ENCODE measurements at places on chromosomes 12 and 14.

GRCh38 chr12:106819991-106820390 lies 45.5 kb downstream of the RIC8B start:
- DNase-seq, result no peak

GRCh38 chr12:95851606-95852005 lies 7.1 kb upstream of the SNRPF start:
- no peak for DNase-seq

DNA sequence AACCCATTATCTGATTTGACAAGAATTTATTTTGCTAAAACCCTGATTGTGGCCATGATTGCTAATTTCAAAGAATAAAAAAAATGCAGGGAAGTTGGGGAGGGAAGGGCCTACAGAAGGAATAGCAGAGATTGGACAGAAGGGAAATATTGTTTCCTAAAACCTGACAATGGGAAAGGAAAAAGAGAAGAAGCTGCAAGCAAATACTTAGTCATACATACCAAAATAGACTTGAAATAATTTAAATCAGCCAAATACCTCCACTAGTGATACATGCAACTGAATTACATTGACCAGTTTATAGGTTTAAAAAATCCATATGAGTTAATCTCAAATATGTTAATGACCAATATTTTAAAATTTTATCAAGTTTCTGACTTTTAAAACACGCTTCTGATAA lies 75.1 kb downstream of the PELI2 start:
- no peak for DNase-seq

- DNase-seq, result no peak
These were observed 9.2 kb upstream of the NUAK1 start for GRCh38 chr12:106147956-106148355.

DNA sequence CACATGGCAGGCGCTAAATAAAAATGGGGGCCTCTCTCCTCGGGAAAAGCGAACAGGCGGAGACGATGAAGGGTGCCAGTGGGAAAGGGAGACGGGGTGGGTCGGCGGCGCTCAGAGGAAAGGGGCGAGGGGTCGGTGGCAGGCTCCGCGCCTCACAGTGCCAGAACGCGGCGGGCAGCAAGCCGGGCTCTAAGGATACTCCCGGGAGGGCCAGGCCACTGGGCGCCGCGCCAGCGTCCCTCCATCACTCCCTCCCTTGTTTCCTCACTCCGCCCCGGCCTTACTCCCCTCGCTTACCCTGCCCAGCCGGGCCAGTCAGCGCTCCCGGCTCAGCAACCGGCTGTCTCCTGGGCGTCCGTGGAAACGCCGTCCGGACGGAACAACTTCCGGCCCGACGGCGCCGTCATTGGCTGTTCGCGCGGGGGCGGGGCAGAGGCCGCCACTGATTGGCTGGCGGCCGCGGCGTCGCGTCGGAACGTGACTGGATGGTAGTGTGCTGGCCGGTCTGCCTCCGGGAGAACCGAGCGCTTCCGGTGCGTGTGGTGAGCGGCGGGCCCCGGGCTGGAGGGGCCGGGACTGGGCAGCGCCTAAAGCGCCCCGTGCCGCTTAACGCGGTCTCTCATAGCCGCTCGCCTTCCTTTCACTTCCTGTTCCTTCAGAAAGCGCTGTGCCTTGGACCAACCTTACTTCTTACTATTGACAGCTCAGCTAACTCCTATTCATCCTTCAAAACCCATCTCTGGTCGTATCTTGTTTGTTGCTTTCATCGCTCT lies 53.0 kb downstream of the SLC25A47 start:
- peak; percentile 87 for DNase-seq
